ENCODE measurements at places on chromosomes 6 and 20.
A peak's percentile ranks its signal among the peaks of the same experiment; 100 is the strongest.

GRCh38 chr6:100962466-100962865, 81.3 kb upstream of the ASCC3 start:
- DNase-seq, result no peak

GRCh38 chr6:31574106-31575061, 981 bp upstream of the TNF start:
- DNase-seq, result no peak

- peak; percentile 50 for DNase-seq
Observed at GRCh38 chr20:3815703-3816315, 4.5 kb upstream of the AP5S1 start.

DNA sequence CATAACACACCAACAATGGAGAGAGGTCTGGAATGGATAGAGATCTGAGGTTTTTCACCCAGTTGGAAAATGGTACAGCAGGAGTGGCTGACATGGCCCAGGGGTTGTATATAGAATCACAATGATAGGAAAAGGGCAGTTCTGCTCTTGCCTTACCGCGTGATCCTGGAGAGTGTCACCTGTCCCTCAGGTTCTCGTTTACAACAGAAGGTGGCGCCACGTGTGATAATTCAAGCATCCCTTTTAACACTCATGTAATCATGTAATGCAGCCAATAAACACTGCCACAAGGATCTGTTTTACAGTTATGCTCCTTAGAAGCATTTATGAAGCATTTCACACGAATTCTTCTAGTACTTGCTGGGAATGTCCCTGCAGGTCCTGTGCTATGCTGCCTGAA, 12.9 kb upstream of the WFDC2 start:
- peak; percentile 45 for DNase-seq
